ENCODE measurements at places on chromosomes 4 and X.

DNA sequence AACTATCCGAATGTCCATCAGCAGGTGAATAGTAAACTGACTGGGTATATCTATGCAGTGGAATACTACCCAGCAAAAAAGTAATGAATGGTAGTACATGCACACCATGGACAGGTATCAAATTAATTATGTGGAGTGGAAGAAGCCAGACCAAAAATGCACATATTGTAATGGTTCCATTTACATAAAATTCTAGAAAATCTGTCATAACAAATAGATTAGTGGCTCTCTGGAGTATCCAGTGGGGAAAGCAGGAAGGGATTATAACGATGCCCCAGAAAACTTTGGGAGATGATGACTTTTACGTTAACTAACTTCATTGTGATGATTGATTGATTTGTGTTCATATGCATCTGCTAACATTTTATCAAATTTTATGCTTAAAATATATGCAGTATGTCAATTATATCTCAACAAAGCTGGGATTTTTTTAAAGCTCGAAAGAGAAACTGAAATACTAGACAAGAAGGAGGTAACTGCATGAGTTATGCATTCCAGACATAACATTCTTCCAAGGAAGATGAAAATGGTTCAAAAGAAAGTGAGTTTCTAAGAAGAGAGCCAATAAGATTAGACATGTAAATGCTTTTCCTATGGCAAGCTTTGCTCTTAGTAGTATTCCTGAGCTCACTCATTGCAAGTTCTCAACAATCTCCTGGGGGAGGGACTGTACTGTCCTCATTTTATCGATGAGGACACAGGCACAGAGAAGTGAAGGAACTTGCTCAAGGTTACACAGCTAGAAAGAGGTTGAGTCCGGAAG lies 58.6 kb upstream of the MSX1 start:
- peaks cover 9% of the 10 kb centered on the region for H3K27me3 ChIP-seq
- H3K4me1 ChIP-seq = no peaks in the 10 kb centered on the region
- DNase-seq = no peak
- no peak overlapping the region for H3K4me3 ChIP-seq
- H3K27ac ChIP-seq = no peak overlapping the region

DNA sequence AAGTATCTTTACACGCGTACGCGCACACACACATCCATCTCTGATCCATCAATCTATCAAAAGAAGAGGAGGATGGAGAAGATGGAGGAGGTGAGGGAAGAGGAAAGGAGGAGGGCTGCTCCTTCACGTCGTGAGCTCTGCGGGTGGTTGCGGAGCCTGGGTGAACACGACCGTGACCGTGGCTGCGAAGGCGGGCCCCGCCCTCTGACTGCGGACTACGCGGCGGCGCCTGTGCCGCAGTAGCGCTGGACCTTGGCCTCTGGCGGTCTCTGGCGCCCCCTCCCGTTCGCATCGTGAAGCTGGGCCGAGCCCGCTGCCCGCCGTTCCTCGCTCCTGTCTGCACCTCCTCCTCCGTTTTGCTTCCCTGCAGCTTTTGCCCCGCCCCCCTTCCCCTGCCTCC lies 37.7 kb upstream of the ARAF start:
- DNase-seq = peak; percentile 87
- peak overlapping the region; percentile 64 for H3K4me3 ChIP-seq
- peaks cover 4% of the 10 kb centered on the region for H3K4me1 ChIP-seq

DNA sequence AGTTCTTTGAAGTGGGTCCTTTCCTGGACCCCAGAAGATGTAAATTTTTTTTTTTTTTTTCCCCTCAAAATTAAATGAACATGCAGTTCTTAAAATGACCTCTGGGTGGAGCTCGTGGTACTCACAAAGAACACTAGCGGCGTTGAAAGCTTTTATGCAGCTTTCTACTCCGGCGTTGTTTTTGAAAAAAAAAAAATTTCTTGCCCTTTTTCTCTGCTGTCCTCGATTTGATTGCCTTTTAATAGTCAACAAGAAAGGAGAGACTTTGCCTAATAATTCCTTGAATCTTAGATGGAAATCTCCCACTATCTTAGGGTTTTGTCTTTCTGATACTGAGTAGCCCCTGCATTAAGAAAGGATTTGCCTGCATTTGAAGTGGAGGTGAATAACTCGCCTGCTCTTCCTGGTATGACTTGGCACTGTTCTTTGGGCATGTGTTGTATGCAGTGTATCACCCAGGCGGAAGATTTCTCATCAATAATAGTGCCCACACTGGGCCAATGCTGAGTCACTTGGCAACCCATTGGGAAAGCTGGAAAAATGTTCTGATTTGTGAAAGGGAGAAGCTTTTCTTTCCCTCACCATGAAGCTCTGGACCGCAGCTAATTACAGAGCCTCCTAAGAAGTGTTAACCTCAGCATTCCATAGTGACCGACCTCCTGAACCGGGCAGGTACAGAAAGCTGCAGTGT lies 104.0 kb downstream of the PHEX start:
- no peak overlapping the region for H3K27ac ChIP-seq
- H3K4me1 ChIP-seq = peaks cover 21% of the 10 kb centered on the region
- no peak overlapping the region for H3K4me3 ChIP-seq
- no peaks in the 10 kb centered on the region for H3K36me3 ChIP-seq
- H3K27me3 ChIP-seq = peaks cover 33% of the 10 kb centered on the region

GRCh38 chr4:145719752-145720624 lies 40.0 kb downstream of the C4orf51 start:
- no peak for DNase-seq
- peaks cover 23% of the 10 kb centered on the region for H3K27me3 ChIP-seq
- peaks cover 16% of the 10 kb centered on the region for H3K4me1 ChIP-seq
- H3K27ac ChIP-seq = peak overlapping the region; percentile 84
- H3K4me3 ChIP-seq = peak overlapping the region; percentile 31

- H3K36me3 ChIP-seq = no peaks in the 10 kb centered on the region
- no peak overlapping the region for H3K27ac ChIP-seq
- DNase-seq = no peak
- H3K4me3 ChIP-seq = no peak overlapping the region
- no peaks in the 10 kb centered on the region for H3K4me1 ChIP-seq
Measured at GRCh38 chr4:87527431-87528220, 1.6 kb downstream of the SPARCL1 start.

Measured in activated T-cell treated with anti-CD3 and anti-CD28 coated beads, Interleukin-2, amount 50 U/mL, for 24 hours (primary cell).